Stimulated activated CD8-positive, alpha-beta memory T cell treated with anti-CD3 and anti-CD28 coated beads, Interleukin-12 subunit alpha, Interleukin-12 subunit beta, amount 100 ng/mL, for 1 hour (primary cell): ENCODE measurements at places on chromosomes 2 and 18.

GRCh38 chr2:100764430-100764829, 55.5 kb upstream of the NPAS2 start:
- DNase-seq = no peak

GRCh38 chr2:207039225-207039624, 99.9 kb downstream of the CPO start:
- no peak for DNase-seq

DNA sequence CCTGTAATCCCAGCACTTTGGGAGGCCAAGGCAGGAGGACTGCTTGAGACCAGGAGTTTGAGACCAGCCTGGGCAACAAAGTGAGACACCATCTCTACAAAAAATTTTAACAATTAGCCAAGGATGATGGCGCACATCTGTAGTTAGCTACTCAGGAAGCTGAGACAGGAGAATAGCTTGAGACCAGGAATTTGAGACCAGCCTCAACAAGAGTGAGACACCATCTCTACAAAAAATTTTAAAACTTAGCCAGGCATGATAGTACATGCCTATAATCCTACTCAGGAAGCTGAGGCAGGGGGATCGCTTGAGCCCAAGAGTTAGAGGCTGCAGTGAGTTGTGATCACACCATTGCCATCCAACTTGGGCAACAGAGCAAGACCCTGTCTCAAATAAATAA, 7.0 kb downstream of the MEMO1 start:
- no peak for DNase-seq

DNA sequence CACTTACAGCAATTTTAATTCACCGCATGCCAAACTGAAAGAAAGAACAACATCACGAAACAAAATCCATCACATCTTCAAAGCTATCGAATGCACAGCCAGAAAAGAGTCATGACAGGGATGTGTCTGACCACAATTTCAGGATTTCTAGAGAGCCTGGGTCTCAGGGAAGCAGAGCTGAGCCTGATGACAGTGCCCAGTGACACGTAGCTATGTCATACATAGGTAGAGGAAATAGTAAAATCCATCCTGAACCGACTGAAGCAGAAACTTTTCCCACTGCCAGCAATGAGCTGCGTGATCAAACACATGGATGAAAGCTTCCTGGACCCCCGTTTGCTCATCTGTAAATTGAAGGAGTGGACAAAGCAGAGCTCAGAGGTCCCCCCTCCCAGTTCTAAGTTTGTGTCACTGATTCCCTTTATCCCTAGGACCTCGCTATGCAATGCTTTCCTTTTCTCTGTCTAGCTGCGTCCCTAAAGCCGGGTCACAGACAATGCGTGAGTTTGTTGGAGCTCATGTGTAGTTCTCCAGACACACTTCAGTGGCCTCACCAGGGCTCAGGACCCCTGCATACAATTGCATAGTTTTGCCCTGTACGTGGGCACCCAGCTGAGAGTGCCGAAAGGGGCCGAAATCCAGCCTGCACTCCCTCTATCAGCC, 37.6 kb downstream of the CCBE1 start:
- DNase-seq = no peak

- no peak for DNase-seq
Observed at GRCh38 chr2:128380061-128380889, 61.6 kb upstream of the HS6ST1 start.

- no peak for DNase-seq
Observed at GRCh38 chr2:234596696-234597575, 100.1 kb upstream of the ARL4C start.

GRCh38 chr18:9334973-9335696, 562 bp downstream of the TWSG1 start:
- DNase-seq = no peak

DNA sequence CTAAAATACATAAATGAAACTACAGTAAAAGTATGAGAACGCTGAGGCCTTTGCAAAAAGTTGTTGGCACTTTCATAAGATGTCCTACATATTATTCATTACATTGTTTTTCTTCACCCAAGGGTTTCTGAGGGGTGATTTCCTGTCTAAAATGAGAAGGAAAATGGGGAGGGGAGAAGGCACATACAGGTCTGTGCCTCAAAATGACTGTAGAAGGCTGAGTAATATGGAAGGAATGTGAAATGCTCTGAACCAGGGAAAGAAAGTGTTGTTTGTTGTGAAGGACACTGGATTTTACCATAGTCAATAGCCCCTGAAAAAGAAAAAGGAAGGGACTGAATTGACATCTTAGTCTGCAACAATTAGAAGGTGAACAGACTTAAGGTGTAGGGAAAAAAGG, 99.5 kb upstream of the RNF152 start:
- DNase-seq = no peak

DNA sequence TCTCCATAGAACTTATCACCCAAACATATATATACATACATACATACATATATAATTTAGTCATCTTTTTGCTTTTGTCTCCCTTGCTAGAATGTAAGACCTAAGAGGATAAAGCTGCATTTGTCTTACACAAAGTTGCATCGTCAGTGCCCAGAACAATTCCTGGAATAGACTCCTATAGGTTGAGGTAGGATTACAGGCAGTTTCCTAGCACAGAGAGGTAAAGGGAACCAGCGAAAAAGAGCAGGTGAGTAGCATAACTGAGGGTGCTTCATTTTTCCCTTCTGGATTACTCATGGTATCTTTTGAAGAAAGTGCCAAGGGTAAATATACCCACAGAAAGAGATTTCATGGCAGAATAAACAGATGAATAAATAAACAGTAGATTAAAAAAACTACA, 68.1 kb upstream of the AMMECR1L start:
- no peak for DNase-seq

GRCh38 chr18:54359233-54359632, 1.5 kb downstream of the C18orf54 start:
- DNase-seq = no peak

- no peak for DNase-seq
Observed at GRCh38 chr2:20093263-20094141, 42.1 kb upstream of the LAPTM4A start.

- peak; percentile 13 for DNase-seq
Observed at GRCh38 chr2:49973917-49974368, 819.6 kb upstream of the FSHR start.

DNA sequence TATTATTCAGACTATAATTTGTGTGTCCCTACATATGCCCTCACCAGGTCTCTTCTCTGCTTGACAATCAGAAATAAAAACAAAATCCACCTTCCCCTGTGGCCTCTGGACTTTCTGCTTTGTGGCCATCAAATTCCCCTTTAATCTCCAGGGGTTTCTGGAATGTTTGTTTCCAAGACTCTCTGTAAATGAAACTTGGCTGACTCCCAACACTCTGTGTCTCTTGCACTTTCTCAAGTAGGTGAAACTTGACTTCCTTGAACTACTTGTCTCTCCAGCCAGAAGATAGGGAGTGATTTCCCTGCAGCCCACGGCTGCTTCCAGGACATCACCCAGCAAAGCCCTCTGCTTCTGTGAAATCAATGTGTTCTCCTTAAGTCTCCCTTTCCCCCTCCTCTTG, 54.1 kb upstream of the AQP4 start:
- DNase-seq = no peak

- no peak for DNase-seq
Observed at GRCh38 chr2:234989183-234989701, 37.4 kb downstream of the SH3BP4 start.

DNA sequence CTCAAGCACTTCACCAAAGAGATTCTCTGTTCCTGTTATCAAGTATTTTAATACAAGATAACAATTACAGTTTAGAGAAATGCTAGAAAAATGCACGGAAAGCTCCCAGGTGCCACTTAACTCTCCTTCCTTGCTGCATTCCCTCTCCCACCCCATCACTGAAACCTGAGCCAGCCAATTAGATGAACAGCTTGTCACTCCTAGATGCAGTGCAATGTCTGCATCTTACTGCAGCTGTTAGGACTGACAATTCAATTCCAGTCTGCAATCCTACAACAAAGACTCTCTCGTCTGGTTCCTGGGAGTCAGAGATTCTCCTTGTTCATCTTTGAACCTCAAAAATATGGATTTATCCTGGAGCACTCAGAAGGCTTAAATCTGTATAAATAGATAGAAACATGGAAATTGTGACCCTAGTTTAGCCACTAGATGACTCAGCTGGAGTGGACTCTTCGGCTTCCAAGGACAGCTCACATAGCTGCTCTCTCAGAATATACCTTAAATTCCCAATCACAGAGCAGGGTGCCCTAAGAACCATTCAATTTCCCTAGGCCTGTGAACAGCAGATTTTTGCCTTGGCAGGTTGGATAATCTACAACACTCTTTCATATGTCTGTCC, 311.1 kb downstream of the NRXN1 start:
- no peak for DNase-seq

DNA sequence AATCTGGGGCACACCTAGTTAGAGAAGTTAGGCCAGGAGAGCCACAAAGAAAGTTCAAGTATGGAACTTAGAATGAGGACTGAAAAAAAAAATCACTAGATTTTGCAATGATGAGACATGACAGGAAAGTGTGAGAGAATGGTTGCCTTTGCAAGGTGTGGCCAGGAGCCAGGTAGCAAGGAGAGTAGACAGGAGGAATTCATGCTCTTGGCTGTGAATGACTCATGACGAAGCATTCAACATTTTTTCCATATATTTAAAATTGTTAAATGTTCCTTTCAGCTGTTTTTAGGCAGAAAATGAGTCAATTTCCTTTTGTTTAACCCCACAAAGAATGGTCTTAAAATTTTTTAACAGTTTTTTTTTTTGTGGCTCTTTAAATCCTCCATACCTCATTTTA, 636.9 kb downstream of the PLCL1 start:
- no peak for DNase-seq

DNA sequence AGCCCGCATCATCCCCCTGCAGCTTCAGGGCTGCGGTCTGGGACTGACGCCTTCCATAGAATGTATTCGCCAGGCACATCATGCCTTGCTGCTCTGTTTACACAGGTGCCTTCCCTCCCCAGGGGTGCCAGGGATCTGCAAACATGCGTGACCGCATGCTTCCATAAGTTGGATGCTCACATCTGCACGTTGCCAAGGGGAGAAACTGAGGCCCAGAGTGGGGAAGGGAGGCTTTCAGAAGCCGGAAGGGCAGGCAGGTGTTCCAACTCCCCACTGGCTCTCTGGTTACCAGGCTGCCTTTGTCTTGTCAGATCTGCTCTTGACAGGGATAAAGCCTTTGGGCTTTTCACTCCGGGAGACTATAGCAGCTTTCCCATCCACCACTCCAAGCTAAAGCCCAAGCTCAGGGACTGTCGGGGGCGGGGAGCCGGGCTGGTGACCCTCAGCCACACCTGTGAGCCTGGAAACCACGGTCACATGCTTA, 125.8 kb upstream of the TNP1 start:
- no peak for DNase-seq

- no peak for DNase-seq
Observed at GRCh38 chr18:62839874-62840713, 124.8 kb downstream of the PHLPP1 start.

DNA sequence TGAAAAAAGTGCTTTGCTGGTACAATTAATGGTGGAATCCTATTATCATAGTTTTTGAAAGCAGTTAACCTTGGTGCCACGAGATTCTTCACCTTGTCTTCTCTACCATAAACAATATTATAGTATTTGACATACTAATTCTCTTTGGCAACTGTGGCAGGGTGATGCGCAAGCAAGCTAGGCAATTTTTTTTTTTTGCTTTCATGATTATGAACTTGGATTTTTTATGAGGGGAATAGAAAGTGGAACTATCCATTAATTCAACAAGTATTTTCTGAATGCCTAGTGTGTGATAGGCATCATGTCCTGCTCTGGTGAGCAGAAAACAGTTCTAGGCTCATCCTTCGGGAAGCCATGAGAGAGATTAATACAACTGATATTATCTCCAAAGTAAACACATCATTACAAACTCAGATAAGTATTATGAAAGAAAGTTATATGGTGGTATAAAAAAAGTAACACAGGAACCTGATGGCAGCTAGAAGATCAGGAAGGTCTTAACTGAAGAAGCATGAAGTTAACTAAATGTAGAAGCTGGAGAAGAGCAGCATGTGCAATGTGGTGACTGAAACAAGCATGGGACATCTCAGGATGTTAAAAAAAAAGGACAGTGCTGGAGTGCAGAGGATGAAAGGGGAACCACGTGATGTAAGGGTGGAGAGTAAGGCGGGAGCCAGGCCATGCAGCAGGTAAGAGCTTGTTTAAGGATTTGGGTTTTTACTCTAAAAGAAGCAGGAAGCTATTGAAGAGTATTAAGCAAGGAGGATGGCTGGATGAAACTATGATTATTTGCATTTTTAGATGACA, 113.7 kb downstream of the ZEB2 start:
- no peak for DNase-seq

- no peak for DNase-seq
Observed at GRCh38 chr18:43780782-43781340, 503.6 kb upstream of the SYT4 start.

- DNase-seq = no peak
Observed at GRCh38 chr2:131093696-131094462, 619 bp upstream of the FAM168B start.

- DNase-seq = no peak
Observed at GRCh38 chr2:177313162-177313781, 48.7 kb upstream of the NFE2L2 start.

- no peak for DNase-seq
Observed at GRCh38 chr2:3730646-3731045, 27.3 kb downstream of the DCDC2C start.

DNA sequence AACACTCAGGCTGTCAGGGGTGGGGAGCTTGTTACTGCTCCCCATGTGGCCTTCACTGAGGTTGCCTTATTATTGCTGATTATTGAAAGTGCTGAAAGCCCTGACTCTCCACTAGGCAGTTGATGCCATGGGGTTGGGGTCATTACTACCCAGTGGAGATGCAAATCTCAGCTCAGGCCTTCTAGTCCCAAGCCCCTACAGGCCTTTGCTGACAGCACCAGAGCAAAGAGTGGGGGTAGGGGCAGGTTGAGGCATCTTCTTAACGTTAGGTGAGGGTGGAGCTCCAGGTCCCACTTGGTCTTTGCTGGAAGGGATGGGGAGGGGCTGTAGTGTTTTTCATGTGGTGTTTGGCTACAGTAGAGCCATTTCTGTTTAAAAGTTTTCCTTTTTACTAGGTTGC, 104.5 kb downstream of the UXS1 start:
- no peak for DNase-seq

- no peak for DNase-seq
Observed at GRCh38 chr18:713135-713490, 683 bp upstream of the ENOSF1 start.

- DNase-seq = no peak
Observed at GRCh38 chr2:98489971-98490962, 45.6 kb downstream of the INPP4A start.
